Thyroid gland (tissue), 4 donors: ENCODE measurements at places on chromosomes 6 and 20. TPM values are rescaled to one million over a fixed set of nuclear protein-coding genes. Genes with fewer than 3 reads are reported as not detected.

MYH7B gene
- total RNA-seq, result 0.63 TPM

DLK2 gene
- 0.89 TPM for total RNA-seq

OPN5 gene
- total RNA-seq, result not detected

SLC35D3 gene
- total RNA-seq, result not detected

BACH2 gene
- 6.6 TPM for total RNA-seq

ZNF165 gene
- total RNA-seq, result 4.8 TPM

FAM209B gene
- total RNA-seq, result not detected

TGM3 gene
- not detected for total RNA-seq

SLC44A4 gene
- total RNA-seq, result 1.6 TPM

- peak overlapping the region; percentile 95 for H3K4me3 ChIP-seq
- peaks cover 8% of the 10 kb centered on the region for H3K4me1 ChIP-seq
- peak; percentile 7 for DNase-seq
These were observed 865 bp downstream of the STK38 start for GRCh38 chr6:36546308-36546919.

DNA sequence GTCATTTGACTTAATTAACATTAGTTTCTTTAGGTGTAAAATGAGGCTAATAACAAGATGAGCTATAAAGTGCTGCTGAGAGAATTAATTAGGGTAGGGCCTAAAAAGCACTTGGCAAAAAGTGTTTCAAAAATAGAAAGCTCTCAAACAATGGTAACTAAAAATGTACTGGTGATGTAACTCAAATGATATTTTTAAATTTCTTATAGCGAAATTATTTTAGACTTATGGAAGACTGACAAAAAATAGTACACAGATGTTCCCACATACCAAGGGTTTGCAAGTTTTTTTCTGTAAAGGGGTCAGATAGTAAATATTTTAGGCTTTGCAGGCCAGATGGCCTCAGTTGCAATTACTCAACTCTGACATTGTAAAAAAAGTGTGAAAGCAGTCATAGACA, 190.7 kb upstream of the UFL1 start:
- no peak overlapping the region for H3K4me3 ChIP-seq
- H3K27ac ChIP-seq, result no peak overlapping the region
- no peak for DNase-seq
- H3K27me3 ChIP-seq, result no peaks in the 10 kb centered on the region

DNA sequence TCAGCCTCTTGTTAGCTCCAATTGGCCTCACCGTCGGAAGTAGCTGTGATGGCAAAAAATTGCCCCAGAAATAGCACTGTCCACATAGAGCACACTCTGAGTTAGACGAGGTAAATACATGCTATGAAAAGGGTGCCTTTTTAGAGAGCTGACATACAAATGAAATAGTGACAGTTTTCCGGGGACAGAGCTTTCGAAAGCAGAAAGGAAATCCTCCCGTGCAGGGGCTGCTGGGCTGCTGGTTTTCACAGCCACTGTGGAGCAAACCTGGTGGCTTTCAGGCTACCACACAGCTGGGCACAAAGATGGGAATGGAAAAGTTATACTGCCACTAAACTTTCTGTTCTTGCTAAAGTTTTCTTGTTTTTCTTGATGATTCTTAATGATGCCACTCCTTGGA, 8.3 kb downstream of the SLPI start:
- no peak overlapping the region for H3K4me3 ChIP-seq
- DNase-seq, result no peak
- no peaks in the 10 kb centered on the region for H3K36me3 ChIP-seq
- H3K4me1 ChIP-seq, result no peaks in the 10 kb centered on the region
- no peak overlapping the region for H3K27ac ChIP-seq

GRCh38 chr6:43492673-43493072, 15.3 kb downstream of the TJAP1 start:
- peaks cover 13% of the 10 kb centered on the region for H3K4me1 ChIP-seq
- no peak overlapping the region for H3K4me3 ChIP-seq
- H3K27me3 ChIP-seq, result no peaks in the 10 kb centered on the region
- H3K27ac ChIP-seq, result no peak overlapping the region

- no peaks in the 10 kb centered on the region for H3K36me3 ChIP-seq
- H3K27ac ChIP-seq, result peak within 1 kb of the TSS; percentile 76
- H3K4me3 ChIP-seq, result peak within 1 kb of the TSS; percentile 2
- peaks cover 23% of the 10 kb centered on the region for H3K4me1 ChIP-seq
- peak; percentile 58 for DNase-seq
These were observed at the start of gene MAPK13 for GRCh38 chr6:36129941-36130666. Gene MAPK13, plus strand, starts transcription at chr6:36130513. Its CDS starts 70 bp downstream, at chr6:36130583.

- H3K36me3 ChIP-seq, result no peaks in the 10 kb centered on the region
- H3K27ac ChIP-seq, result peak within 1 kb of the TSS; percentile 83
- peaks cover 19% of the 10 kb centered on the region for H3K4me1 ChIP-seq
- DNase-seq, result peak; percentile 98
These were observed at the start of gene SMIM29 for GRCh38 chr6:34248727-34249468. Gene SMIM29, minus strand, starts transcription at chr6:34249006. Its CDS starts 1,215 bp downstream, at chr6:34247791.

- DNase-seq, result no peak
- peaks cover 14% of the 10 kb centered on the region for H3K36me3 ChIP-seq
- no peaks in the 10 kb centered on the region for H3K27me3 ChIP-seq
- H3K4me3 ChIP-seq, result no peak overlapping the region
- H3K27ac ChIP-seq, result no peak overlapping the region
- no peaks in the 10 kb centered on the region for H3K4me1 ChIP-seq
These were observed 29.4 kb downstream of the PREP start for GRCh38 chr6:105373481-105373880.

DNA sequence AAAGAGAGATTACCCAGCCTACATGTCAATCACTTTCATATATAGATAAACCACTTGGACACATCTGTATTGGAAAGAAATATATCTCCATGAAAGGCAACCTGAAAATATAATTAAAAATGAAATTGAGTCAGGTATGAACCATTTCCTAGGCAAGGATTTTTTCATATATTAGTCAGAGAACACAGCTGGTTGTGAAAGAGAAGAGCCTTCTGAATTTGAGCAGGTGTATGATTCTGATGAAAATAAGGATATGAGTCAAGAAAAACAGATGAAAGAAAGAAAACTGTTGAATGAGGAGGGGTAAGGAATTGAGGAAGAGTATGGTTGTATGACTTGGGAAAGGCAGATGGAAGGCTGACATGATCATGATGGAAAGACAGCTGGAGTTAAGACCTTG, 441.1 kb downstream of the HAO1 start:
- no peaks in the 10 kb centered on the region for H3K36me3 ChIP-seq
- H3K4me1 ChIP-seq, result no peaks in the 10 kb centered on the region
- no peaks in the 10 kb centered on the region for H3K27me3 ChIP-seq

GRCh38 chr6:161443848-161444247, 170.0 kb upstream of the AGPAT4 start:
- H3K27ac ChIP-seq, result no peak overlapping the region
- H3K27me3 ChIP-seq, result no peaks in the 10 kb centered on the region
- no peaks in the 10 kb centered on the region for H3K36me3 ChIP-seq

DNA sequence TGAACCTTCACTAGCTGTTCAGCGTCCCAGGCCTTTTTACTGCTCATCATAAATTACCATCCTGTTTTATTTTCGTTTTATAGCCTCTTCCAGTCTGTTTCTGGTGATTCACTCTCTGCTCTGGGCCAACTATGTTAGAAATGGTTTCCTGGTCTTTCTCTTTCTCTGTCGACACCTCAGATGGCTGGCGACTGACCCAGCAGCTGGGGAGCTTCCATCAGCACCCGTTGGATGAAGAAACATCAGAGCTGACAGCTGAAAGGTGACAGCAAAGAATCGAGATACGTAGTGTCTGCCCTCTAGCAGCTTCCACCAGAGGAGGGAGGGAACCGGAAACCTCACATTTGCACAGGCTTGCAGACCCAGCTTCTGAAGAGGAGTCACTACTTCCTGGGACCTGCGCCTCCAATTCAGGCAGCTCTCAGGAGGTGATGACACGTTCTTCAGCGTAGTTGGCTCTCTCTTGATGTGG, 82.9 kb upstream of the MLN start:
- H3K27ac ChIP-seq, result no peak overlapping the region
- H3K36me3 ChIP-seq, result no peaks in the 10 kb centered on the region
- no peak overlapping the region for H3K4me3 ChIP-seq
- H3K4me1 ChIP-seq, result no peaks in the 10 kb centered on the region

DNA sequence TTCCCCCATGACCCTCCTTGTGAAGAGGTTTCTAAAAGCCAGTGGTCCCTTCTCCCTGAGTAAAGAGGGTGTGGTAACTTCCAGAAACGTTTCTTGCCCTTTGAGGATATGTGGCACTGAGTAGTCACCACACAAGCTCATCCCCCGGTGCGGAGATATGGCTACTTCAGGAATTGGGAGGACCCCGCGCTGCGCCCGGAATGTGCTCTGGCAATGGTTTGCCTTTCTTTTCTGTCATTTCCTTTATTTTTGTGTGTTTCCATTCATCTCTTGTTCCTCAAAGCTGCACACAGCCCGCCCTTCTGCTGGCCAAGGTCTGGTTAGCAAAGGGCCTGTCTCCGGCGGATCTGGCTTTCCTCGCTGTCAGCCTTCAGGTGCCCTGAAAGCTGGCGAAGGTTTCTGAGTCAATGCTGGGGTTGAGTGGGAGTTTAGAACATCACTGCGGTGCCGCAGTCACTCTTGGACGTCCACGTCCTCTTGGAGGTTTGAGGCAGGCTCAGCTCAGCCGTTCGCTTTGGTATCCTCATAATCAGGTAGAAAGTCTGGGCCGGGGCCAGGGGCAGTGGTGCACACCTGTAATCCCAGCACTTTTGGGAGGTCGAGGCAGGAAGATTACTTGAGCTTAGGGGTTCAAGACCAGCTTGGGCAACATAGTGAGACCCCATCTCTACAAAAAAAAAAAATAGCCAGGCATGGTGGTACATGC, 67.2 kb downstream of the TCP11 start:
- H3K27me3 ChIP-seq, result no peaks in the 10 kb centered on the region
- peaks cover 4% of the 10 kb centered on the region for H3K4me1 ChIP-seq
- H3K4me3 ChIP-seq, result no peak overlapping the region
- H3K36me3 ChIP-seq, result peaks cover 11% of the 10 kb centered on the region
- H3K27ac ChIP-seq, result no peak overlapping the region

- H3K36me3 ChIP-seq, result peaks cover 18% of the 10 kb centered on the region
- no peak overlapping the region for H3K27ac ChIP-seq
- no peaks in the 10 kb centered on the region for H3K4me1 ChIP-seq
- DNase-seq, result no peak
- no peak overlapping the region for H3K4me3 ChIP-seq
These were observed 113.3 kb downstream of the TMEM242 start for GRCh38 chr6:157209865-157210530.

DNA sequence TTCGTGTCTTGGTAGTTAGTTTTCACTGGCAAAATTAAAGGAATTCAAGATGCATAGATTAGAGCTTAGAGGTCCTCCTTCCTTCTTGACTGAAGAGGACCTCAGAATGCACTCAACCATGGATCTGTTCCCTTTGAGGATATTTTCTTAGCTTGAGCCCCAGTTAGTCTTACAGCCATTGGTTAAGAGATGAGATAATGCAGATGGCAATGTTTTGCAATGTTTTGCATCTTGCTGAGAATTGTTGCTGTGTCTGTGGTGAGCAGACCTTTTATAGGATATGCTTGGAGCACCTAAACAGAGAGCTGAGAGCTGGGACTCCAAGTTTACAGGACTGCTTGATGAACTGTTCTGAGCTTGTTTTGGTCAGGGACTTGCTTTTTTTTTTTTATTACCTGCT, 107.5 kb downstream of the TMEM170B start:
- no peak for DNase-seq
- no peak overlapping the region for H3K4me3 ChIP-seq
- H3K27me3 ChIP-seq, result no peaks in the 10 kb centered on the region

DNA sequence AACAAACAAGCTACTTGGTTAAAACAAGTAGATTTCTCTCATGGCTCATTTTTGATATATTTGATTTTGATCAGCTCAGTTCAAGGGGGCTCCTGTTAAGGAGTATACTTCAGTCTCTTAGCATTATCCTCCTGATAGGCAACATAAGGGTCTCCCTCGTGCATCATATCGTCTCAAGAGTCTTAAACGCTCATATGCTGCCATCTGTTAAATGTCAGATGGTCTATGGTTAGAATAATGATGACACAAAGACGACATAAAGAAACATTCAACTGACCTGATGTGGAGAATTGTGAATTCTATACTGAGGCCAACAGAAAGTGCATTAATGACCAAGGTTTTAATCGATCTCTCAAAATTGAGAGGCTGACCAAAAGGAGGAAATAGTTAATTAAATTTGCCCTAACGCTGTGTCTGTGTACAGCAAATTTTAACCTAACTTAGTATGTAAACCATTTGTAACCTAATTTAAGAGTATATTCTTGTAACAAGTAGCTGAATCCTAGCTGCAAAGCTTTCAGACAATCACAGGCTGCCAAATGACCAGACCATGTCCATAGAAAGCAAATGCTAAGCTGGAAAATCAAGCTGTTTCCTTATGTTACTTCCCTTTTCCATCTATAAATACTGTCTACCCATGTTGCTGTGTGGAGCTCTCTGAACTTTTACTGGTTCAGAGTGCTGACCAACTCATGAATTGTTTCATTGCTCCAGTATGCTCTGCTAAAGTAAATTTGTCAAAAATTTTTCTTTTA, 1688.5 kb downstream of the GRIK2 start:
- H3K27me3 ChIP-seq, result no peaks in the 10 kb centered on the region
- H3K27ac ChIP-seq, result no peak overlapping the region
- DNase-seq, result no peak

GRCh38 chr6:12150812-12151432, 138.8 kb downstream of the HIVEP1 start:
- H3K27me3 ChIP-seq, result no peaks in the 10 kb centered on the region
- no peaks in the 10 kb centered on the region for H3K4me1 ChIP-seq

- H3K27ac ChIP-seq, result peak overlapping the region; percentile 85
- no peak overlapping the region for H3K4me3 ChIP-seq
- peaks cover 53% of the 10 kb centered on the region for H3K4me1 ChIP-seq
- DNase-seq, result peak; percentile 85
- no peaks in the 10 kb centered on the region for H3K27me3 ChIP-seq
- H3K36me3 ChIP-seq, result no peaks in the 10 kb centered on the region
These were observed 140.4 kb upstream of the COL21A1 start for GRCh38 chr6:56387621-56388414.

- H3K27ac ChIP-seq, result no peak overlapping the region
- H3K27me3 ChIP-seq, result no peaks in the 10 kb centered on the region
- no peak for DNase-seq
- H3K4me1 ChIP-seq, result no peaks in the 10 kb centered on the region
These were observed 11.6 kb upstream of the STX16 start for GRCh38 chr20:58639182-58640146.

DNA sequence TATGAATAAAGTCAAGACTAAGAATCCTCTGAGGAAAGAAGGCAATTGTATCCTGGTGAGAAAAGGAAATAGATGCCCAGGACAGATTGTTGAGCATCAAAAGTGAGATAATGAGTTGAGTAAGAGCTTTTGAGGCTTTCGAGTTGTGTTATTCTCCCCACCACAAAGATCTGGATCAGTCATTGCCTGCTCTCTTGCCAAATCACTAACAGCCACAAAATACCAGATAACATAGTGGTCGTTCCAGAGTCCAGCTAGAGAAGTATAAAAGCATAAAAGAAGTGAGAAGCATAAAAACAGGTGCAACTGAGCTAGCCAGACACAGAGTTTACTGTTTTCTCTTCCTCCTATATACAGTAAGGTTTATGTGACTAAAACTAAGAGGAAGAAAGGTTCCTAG, 4.9 kb downstream of the SPINT4 start:
- no peaks in the 10 kb centered on the region for H3K27me3 ChIP-seq
- no peak overlapping the region for H3K27ac ChIP-seq
- no peak for DNase-seq
- no peaks in the 10 kb centered on the region for H3K36me3 ChIP-seq
